ENCODE measurements at places on chromosomes 6 and 20. TPM values are rescaled to one million over a fixed set of nuclear protein-coding genes. Genes with fewer than 3 reads are reported as not detected.

PLEKHG1 gene
- 104 TPM for total RNA-seq

DNA sequence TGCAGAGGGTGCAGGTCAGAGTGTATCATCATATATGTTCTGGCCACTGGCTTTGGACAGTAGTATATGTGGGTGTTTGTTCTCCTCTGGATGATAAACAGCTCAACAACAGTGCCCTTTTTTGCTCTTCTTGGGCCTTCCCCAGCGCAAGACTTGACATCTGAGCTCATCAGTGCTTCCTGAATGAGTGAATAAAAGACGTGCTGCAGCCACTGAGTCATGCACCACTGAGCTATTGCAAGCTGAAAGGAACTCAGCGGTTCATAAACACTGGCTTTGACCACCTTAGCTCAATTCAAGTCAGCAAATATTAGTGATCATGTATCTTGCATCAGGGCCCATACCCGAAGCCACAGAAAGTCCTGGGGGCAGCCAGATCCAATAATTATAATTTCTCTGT lies 105.3 kb upstream of the KCNG1 start:
- no peak for DNase-seq

GRCh38 chr6:108113557-108114519 lies 39.3 kb upstream of the OSTM1 start:
- DNase-seq, result peak; percentile 28

GRCh38 chr6:111844376-111844775 lies 28.9 kb downstream of the FYN start:
- DNase-seq, result no peak

- DNase-seq, result no peak
Measured at GRCh38 chr6:147366290-147366689, 142.2 kb upstream of the SAMD5 start.

Data from testis (tissue), 5 donors.